ENCODE measurements at places on chromosomes 11 and 22.

DNA sequence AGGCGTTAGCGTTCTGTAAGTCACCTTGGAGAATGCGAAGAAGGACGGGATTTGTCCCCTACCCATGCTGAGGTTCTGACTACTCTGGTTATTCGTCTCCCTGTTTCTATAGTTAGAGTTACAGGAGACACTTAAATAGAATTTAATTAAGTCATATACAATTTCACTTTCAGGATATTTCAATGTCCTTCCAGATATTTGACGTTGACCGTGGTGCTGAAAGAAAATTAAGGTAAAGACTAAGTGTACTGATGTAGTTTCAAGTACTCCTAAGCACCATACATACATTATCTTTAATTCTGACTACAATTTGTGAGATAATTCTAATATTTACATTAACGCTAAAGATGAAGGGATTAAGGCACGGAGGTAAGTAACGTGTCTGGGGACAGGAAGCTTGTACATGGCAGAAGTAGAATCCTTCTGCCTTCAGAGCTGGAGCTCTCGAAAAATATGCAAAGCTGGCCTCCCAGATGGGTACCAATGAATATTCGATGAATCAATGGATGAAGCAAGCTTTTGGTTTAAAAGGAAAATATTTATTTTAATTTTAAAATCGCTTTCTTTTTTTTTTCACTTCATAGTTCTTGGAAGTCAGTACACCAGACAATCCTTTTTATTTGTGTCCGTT is 539 bp upstream of the SLC36A4 start:
- DNase-seq = no peak

GRCh38 chr11:8138526-8138925 is 30.3 kb downstream of the RIC3 start:
- DNase-seq = no peak

DNA sequence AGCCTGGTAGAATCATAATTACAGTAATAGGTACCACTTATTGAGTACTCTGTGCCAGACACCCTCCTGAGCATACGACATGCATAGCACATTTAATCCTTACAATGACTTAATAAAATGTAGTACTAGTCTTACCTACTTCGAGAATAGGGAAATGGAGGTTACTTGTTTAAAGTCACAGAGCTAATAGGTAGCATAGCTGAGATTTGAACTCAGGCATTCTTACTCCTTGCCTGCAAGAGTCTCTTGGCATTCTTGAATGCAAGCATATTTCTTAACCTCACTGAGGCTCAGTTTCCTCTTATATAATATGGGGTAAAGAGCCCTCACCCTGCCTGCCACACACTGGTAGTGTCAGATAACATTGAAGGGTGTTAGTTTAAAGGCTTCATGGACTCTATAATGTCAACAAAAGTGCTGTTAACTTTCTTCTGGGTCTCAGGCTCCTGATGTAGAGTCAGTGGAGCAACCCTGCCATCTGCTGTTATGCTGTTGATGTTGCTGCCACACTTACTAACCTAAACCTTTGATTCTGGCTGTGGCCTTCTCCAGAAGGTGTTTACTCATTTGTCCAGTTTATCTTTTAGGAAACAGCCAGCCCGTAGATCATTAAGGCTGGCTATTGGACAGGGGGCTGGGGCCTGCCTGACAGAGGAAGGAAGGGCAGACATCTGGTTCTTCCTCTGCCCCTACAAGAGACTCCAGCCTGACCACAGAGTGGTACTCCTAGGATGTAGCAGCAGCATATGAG is 18.9 kb downstream of the LIMK2 start:
- DNase-seq = peak; percentile 79

DNA sequence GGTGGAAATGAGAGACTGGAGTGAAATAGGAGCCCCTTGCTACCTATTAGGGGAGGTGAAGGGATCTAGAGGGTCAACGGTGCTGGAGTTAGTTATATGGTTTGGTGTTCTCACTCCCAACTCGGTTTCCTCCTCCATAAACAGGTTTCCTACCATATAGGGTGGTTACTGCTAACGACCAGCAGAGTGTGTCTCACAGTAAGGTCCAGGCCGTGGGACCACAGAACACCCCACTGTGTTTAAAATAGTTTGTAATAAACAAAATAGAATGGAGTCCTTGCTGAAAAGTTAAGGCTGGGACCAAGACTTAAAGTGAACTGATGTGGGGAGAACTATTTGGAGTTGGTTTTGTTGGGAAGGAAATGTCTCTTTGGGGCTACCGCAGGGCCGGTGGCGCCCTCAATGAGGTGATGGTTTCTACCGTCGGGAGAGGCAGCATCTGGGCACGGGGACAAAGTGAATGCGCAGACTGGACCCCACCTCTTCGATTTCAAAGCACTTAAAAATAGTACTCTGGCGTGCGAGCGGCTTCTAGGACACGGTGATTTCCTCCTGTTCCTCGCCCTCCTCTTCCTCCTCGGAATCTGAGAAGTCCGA is 4.5 kb downstream of the DBX1 start:
- no peak for DNase-seq

DNA sequence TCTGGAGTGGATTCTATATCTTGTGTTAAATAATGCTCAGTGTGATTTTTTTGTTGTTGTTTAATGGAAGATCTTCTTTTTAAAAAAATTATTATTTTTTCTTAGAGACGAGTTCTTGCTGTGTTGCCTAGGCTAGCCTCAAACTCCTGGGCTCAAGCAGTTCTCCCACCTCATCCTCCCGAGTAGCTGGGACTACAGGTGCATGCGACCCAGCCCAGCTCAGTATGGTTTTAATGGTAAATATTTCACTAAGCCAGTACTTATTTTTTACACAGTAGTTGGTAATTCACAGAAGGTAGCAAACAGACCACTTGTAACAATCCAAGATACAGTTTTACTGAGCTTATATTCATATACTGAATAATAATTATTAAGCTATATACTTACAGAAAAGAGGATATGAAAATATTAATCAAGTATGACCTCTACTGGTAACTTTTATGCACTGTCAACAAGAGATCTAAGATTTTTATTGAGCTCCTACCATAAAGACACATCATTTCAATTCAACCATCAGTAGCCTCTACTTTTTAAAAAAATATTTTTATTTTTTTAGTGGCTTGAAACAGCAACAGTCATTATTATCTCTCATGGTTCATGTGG is 6.1 kb upstream of the CD59 start:
- DNase-seq = no peak

DNA sequence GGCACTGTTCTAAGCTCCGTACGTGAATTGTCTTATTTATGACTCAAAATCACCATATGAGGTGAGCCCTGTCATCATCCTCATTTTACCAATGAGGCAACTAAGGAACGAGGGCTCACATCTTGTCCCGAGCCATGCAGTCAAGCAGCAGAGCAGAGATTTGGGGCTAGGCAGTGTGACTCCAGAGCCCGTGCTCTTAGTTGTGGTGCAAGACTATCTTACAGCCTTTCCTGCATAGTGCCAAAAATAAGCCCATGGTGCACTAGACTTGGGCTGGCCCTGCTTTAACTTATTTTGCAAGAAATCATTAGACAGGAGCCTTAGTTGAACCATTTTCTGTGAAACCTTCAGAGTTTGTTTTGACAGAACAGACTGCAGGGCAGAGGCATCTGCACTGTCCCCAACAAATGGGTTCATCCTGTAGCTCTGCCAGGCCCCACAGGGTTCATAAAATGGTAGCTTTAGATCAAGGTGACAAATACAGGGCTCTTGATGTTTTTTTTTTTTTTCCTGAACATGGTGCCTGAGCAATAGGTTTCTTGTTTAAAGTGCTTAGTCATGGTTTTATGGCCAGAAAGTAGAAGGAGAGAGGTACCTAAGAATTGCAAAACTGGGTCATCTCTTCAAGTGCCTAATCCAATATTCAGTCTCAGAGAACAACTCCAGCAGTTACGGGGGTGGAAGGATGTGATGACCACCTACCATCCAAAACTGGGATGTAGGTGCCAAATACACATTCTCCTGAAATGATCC is 56.6 kb downstream of the BMAL1 start:
- DNase-seq = no peak

DNA sequence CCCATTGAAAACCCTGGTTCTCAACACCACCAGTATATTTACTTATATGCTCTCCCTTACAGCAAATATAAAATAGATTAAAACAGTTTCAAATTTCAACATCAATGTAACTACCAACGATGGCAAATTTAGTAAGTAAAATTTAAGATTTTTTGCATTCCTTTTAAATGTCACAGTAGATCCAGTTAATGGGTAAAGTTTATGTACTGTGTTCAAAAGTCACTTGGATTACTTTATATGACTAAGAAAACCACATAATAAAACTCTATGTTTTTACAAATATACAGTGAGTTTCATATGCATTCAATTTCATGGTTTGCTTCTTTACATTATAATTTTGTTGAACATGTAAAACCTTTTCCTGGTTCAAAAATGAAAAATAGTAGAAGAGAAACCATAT is 364.6 kb downstream of the AASDHPPT start:
- DNase-seq = no peak

DNA sequence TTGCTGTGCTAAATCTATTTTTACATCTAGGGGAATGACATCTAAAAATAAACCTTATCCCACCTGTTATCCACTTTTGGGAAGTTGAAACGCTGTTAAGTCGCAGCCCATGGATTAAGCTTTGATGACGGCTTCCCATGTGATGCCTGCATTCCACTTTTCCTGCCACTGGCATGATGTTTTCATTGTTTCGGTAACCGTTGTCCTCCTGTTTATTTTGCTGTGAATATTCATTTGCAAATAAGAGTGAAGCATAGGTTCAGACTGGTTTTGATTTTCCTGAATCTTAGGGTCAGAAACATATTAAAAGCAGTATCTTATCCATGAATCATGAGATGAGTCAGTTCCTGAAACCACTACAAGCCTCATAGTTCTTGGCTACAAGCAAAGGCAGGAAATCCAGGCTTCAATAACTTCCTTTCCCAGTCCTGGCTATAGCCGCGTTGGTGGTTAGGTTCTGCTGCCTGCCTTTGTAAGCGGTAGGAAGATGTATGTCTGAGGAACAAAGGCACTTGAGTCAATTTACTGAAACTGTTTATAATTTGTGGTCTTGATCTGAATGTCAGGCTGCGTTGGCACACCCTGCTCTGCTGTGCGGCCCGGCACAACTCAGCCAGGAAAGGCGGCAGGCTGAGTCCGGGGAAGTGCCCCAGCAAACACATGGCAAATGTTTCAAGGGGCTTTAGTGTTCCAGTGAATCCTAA is 19.4 kb downstream of the TEAD1 start:
- no peak for DNase-seq

DNA sequence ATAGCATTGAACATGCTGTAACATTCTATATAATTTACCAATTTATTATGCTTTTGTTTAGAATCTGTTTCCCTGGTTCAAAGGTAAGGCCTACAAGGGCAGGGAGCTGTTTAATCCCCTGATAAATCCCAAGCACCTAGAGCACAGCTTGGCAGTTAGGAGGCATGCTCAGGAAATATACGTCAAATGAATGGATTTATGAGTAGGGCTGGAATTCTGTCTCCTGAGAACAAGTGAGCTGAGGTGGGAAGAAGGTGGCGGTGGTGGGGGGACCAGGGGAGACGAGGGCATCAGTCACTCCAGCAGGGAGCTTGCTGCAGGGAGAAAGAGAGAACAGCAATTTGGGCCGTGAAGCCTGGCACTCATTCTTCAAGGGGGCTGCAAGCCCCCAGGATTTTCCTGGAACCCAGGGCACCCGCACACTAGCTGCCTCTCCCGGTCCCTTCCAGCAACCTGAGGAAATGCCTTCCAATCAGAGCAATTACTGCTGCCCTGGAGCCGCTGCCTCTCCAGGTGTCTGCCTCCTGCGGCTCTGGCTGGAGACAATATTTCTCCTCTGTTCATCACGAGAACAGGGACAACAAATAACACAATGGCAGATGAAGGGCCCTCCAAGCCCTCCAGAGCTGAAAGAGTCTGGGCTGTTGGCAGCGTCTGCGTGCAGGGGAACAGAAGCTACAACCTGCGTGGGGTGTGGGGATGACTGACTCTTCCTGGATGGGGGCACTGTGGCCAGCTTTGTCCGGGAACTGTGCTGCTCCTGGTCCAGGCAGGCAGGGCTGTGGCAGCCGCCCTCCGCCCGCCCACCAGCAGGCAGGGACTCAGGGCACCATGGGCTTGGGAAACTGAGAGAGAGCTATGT is 233.4 kb downstream of the ST3GAL4 start:
- DNase-seq = no peak

DNA sequence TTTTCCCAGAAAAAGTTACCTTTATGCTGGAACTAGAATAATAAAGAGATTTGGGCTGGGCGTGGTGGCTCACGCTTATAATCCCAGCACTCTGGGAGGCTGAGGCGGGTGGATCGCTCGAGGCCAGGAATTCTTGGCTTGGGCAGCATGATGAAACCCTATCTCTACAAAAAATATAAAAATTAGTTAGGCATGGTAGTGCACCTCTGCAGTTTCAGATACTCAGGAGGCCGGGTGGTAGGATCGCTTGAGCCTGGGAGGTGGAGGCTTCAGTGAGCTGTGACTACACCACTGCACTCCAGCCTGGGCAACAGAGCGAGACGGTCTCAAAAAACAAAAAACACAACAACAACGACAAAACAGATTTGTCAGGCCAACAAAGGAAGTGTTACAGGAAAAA is 119.3 kb upstream of the OR9Q1 start:
- DNase-seq = no peak

DNA sequence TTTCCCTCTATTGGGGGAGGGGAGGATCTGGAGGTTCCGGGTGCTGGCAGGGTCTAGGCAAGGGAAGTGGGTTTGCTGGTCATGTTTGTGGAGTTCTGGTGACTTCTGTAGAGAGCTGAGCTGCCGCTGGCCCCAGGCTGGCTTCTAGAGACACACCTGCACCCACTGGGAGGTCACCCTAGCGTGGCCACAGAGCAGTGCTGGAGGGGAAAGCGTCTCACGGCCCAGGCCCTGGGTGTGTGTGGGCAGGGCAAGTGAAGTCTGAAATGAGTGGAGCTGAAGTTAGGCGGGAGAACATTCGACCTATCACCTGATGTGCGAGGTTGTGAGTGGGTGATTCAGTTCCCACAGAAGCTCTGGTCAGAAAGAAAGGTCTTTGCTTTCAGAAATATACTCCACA is 27.9 kb downstream of the SMIM38 start:
- DNase-seq = no peak

DNA sequence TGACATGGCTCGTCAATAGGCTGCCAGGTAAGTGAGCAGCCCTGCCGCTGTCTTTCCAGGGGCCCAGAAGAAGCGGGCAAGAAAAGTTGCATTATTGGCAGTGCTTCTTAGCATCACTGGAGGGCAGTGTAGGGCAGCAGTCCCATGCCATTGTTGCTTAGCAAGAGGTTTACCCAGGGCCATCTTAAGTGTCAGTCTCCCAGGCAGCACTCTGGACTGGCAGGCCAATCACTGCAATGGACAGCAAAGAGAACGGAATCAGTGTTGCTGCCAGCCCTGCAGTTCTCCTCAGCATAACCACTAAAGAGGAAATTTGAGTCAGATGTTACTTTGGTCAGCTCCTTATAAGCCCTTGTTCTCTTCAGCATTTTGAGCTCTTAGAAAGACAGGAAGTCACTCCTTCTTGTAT is 13.4 kb upstream of the GRK2 start:
- no peak for DNase-seq

All from activated effector memory CD4-positive, alpha-beta T cell treated with anti-CD3 and anti-CD28 coated beads, Interleukin-2, amount 50 U/mL, for 16 hours (primary cell).